ENCODE measurements at places on chromosomes 3 and 15.

GRCh38 chr3:88434001-88434400, 284.2 kb downstream of the C3orf38 start:
- DNase-seq = no peak

DNA sequence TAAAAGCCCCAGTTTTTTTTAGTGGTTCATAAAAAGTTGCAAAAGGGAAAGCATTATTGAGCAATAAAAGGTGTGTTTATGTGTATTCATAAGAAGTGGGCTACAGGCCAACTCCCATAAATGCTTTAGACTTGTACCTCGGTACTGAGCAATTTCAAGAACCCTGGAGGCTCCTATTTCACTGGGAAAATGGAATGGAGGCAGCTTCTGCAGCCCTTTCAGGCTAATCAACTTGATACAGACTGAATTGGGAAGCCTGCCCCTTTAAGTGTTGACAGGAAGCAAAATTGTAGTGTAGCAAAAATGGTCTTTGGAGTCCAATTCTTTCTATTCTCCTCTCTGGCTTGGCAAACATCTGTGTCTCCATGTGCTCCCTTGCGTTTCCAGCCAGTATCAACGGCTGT, 118.8 kb downstream of the ECT2 start:
- no peak for DNase-seq

DNA sequence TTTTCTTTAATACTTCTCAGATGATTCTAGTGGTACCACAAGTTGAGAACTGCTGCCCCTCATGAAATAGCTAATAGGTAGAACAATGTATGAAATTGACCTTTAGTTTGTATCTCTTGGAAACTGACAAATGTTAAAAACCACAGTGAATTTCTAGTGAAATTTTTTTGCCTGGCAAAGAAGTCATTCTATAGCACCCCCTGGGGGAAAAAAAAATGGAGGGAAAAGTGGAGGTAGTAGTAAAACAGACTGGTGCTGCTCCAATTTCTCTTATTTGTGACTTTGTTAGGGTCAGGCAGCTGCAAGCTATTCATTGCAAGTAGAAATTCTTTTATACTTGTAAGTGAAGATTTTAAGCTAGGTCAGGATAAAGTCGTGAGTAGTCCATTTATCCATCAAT, 605.0 kb downstream of the NLGN1 start:
- no peak for DNase-seq

GRCh38 chr3:189322339-189322738, 150.6 kb downstream of the TPRG1 start:
- no peak for DNase-seq

All from CD4-positive, alpha-beta T cell treated with Interleukin-2 at 100 ng/mL for 4 hours (primary cell).